Endothelial cell (in vitro differentiated cells): ENCODE measurements at places on chromosomes 2 and 18. TPM values are rescaled to one million over a fixed set of nuclear protein-coding genes. Genes with fewer than 3 reads are reported as not detected.

DNA sequence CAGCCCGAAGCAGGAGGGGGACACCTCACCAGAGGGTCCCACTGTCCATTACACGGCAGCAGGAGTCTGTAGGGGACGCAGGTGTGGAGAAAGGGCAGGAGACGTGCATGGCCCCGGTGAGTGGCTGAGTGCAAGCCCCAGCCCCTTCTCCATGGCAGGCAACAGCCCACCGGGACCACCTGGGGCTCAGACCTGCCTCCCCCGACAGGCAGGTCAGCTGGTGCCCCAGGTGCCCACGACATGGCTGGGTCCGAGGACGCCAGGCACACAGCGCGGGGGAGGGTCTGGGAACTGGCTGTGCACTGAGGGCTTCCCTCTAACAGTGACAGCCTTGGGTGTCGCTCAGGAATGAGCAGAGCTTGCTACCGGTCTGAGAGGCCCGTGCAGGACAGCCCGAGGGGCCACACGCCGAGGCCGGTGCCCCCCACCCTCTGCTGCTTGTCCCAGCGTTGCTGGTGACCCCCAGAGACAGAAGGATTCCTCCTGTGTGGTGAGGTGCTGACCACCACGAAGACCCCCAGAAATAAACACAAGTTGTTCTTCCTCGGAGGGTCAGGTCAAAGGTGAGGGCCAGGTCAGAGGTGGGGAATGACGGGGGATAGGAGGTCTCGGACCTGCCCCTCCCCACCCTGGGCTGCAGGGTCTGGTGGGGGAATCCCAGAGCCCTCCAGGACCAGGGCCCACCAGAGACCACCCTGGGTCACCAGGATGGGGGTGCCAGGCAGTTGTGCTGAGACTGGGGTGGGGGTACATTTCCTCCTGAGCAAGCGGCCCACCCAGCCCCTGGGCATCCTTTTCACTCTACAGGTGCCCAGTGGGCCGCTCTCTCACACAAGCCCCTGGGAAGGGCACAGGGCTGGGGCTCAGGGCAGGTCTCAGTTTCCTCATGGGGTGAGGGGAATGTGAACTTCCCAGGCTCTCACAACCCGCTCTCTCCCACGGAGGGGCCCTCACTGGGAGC is 50.6 kb downstream of the SLC66A2 start:
- DNase-seq = no peak

MAP4K4 gene
- 427 TPM for total RNA-seq

GRCh38 chr2:190216829-190217228 is 102.8 kb downstream of the HIBCH start:
- peak; percentile 22 for DNase-seq

- DNase-seq = no peak
Observed at GRCh38 chr2:183149489-183149888, 25.2 kb downstream of the NUP35 start.
